Natural killer cell (primary cell): ENCODE measurements at places on chromosomes 16 and 17.
A peak's percentile ranks its signal among the peaks of the same experiment; 100 is the strongest.

GRCh38 chr16:88837806-88838205 is 18.9 kb downstream of the GALNS start:
- H3K4me3 ChIP-seq: no peak overlapping the region
- H3K27ac ChIP-seq: no peak overlapping the region
- H3K27me3 ChIP-seq: no peaks in the 10 kb centered on the region
- no peak for DNase-seq

- H3K4me1 ChIP-seq: no peaks in the 10 kb centered on the region
- no peak overlapping the region for H3K4me3 ChIP-seq
- no peak overlapping the region for H3K27ac ChIP-seq
Observed at GRCh38 chr16:66354034-66354909, 12.2 kb upstream of the CDH5 start.

GRCh38 chr17:81059026-81059425 is 24.1 kb downstream of the BAIAP2 start:
- no peaks in the 10 kb centered on the region for H3K36me3 ChIP-seq
- H3K4me1 ChIP-seq: no peaks in the 10 kb centered on the region
- H3K27ac ChIP-seq: no peak overlapping the region
- H3K4me3 ChIP-seq: no peak overlapping the region
- H3K27me3 ChIP-seq: no peaks in the 10 kb centered on the region
- DNase-seq: no peak

DNA sequence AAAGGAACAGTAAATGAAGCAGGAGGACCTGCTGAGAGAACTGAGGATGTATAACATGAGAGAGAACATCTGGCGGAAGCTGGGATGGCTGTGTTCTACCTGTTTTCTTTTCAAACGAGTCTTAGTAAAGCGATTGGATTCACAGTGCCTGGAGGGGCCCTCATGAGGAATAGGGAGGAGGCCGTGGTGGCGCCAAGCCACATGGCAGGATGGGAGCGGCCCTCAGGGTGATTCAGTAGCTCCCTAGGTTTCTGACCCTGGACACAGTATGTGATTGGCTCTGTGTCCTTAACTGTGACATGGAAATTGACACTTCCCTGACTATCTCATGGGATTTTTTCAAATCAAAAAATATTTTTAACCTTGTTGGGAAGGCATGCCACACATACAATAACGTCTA is 32.1 kb downstream of the USP43 start:
- no peak overlapping the region for H3K4me3 ChIP-seq
- H3K27ac ChIP-seq: no peak overlapping the region
- no peak for DNase-seq
- no peaks in the 10 kb centered on the region for H3K4me1 ChIP-seq
- H3K36me3 ChIP-seq: no peaks in the 10 kb centered on the region

DNA sequence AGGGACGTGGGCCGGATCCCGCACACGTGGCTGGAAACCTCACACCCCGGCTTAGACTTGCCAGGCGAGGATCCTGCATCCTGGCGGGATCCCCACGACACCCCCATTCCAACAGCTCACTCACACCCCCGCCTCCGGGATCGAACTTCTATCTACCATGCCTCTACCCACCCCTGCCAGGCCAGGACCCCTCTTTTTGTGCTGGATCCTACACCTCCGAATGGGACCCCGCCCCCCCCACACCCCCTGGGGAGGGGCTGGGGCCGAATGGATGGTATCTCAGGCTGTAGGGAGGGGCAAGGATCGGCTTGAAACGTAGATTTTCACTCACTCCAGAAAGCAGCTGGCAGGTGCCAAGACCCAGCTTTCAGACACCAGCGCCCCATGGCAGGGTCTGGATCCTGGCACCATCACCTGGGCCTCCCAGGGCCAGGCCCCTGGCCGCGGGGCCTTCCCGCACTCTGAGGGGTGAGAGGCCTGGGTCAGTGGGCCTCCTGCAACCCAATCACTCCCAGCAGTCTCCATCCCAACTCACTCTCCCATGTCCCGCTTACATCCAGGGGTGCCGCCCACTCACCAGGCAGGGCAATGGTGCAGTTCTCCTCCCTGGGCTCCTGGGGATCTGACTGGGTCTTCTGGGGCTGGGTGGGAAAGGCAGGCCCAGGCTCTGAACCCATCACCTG is 6.7 kb downstream of the PRSS36 start:
- no peaks in the 10 kb centered on the region for H3K36me3 ChIP-seq
- H3K4me3 ChIP-seq: peak overlapping the region; percentile 6
- peaks cover 19% of the 10 kb centered on the region for H3K4me1 ChIP-seq
- H3K27me3 ChIP-seq: no peaks in the 10 kb centered on the region

DNA sequence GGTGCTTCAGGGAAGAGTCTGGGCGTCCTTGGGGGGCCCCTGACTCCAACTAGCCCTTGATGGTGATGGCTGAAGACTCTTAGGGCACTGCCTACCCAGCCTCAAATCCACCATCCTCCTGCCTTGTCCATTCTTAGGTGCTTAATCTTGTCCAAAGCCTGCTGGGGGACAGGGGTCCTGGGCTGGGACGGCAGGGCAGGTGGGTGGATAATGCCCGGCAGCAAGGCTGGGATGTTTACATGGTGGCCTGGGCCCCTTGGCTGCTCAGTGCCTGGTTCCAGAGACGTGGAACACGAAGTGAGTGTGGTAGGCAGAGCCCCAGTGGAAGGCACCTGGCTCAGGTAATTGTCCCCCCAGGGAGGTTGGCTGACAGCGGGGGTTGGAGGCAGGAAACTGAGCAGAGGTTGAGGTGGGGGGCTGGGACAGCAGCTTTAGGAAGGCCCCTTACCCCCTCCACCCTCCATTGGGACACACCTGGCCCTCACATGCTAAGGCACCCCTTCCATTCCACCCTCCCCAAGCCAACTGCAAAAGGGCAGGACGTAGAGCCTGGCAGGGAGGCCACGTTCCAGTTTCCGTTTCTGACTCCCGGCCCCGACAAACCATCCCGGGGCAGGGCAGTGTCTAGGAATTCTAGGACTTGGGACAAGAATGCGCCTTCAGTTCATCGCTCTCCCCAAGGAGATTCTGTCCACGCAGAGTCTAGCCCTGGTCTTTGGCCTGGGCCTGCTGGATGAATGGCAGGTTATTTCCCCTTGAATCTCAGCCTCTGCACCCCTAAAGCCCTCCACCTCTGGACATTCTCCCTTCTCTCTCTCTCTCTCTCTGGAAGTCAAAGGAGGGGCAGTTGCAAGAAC is 1.9 kb downstream of the FOXJ1 start:
- H3K36me3 ChIP-seq: no peaks in the 10 kb centered on the region
- H3K4me1 ChIP-seq: peaks cover 41% of the 10 kb centered on the region
- peaks cover 18% of the 10 kb centered on the region for H3K27me3 ChIP-seq

GRCh38 chr16:76724181-76724580 is 447.0 kb downstream of the CNTNAP4 start:
- no peak overlapping the region for H3K4me3 ChIP-seq
- H3K27ac ChIP-seq: no peak overlapping the region
- no peak for DNase-seq
- H3K4me1 ChIP-seq: no peaks in the 10 kb centered on the region

DNA sequence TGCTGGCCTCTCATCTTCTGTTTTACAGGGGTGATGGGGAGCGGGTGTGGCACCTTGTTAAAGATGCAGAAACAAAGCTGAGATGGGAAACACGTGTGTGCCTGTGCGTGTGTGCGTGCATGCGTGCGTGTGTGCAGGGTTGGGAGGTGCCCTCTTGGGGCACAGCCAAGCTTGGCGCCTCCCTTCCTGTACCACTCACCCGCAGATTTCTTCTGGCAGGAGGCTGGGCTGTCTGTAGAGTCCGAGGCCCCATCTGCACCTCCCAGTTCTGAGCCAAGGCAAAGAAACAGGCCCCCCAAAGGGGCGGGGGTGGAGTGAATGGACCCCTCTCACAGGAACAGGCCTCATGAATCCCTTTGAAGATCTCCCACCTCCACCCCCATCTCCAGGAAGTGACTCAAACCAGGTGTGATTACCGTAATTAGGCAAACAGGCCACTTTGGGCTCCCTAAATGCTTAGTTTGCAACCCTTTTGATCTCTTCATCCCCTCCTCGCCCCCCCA is 20.9 kb downstream of the TNS4 start:
- no peaks in the 10 kb centered on the region for H3K27me3 ChIP-seq
- no peaks in the 10 kb centered on the region for H3K36me3 ChIP-seq
- peaks cover 71% of the 10 kb centered on the region for H3K4me1 ChIP-seq

DNA sequence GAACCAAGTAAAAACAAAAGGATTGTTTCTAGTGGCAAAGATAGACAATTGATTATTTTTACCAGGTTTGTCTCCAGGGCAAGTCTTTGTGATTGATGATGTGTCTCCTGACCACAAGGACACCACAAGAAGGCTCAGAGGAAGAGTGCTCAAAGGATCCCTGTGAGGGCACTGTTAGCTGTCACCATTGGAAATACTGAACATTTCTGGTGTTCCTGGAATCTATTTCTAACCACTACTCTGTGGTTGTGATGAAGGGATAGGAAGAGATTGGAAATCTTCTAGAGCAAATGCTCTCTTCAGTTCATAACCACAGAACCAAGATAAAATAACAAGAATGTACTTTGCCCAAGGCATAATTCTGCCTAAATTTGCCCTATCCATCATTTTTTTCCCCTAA is 15.3 kb downstream of the RNF43 start:
- no peak overlapping the region for H3K27ac ChIP-seq
- no peaks in the 10 kb centered on the region for H3K36me3 ChIP-seq
- H3K4me3 ChIP-seq: no peak overlapping the region
- H3K4me1 ChIP-seq: no peaks in the 10 kb centered on the region

- H3K27me3 ChIP-seq: no peaks in the 10 kb centered on the region
- DNase-seq: no peak
- no peaks in the 10 kb centered on the region for H3K36me3 ChIP-seq
- no peak overlapping the region for H3K4me3 ChIP-seq
Observed at GRCh38 chr17:6186998-6187397, 116.8 kb downstream of the WSCD1 start.

- H3K27me3 ChIP-seq: no peaks in the 10 kb centered on the region
- H3K36me3 ChIP-seq: no peaks in the 10 kb centered on the region
- H3K27ac ChIP-seq: no peak overlapping the region
- DNase-seq: no peak
- H3K4me3 ChIP-seq: no peak overlapping the region
- H3K4me1 ChIP-seq: no peaks in the 10 kb centered on the region
Observed at GRCh38 chr16:76464955-76465620, 187.9 kb downstream of the CNTNAP4 start.

DNA sequence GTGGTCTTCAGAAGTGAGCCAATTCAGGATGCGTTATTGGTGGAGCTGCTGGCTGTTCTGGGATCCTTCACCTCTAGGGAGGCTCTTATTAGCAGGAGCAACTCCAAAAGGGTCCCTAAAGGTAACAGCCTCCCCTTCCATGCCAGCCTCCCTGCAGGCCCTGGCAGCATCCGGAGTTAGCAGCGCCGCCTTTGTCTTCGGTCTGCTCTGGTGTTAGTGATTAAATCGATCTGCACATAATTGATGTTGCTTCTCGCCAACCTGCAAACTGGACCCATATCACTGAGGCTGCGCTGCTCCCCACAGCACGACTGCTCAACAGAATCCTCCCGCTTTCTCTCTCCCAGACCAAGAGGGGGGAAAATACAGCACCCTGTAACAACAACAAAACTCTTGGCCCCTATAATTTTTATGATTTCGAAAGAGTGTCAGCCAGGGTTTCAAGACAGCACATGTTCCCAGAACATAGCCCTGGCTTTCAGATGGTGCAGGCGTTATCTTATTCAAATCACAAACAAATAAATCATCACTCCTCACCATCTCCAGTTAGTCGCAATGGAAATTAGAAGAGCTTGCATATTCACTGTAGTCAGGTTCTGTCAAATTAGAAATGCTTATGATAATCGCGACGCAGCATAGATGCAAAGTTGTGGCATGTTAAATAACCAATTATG is 76.0 kb downstream of the IRX3 start:
- no peak for DNase-seq
- H3K4me3 ChIP-seq: no peak overlapping the region
- H3K36me3 ChIP-seq: no peaks in the 10 kb centered on the region
- no peaks in the 10 kb centered on the region for H3K27me3 ChIP-seq
- H3K4me1 ChIP-seq: no peaks in the 10 kb centered on the region
- H3K27ac ChIP-seq: no peak overlapping the region

DNA sequence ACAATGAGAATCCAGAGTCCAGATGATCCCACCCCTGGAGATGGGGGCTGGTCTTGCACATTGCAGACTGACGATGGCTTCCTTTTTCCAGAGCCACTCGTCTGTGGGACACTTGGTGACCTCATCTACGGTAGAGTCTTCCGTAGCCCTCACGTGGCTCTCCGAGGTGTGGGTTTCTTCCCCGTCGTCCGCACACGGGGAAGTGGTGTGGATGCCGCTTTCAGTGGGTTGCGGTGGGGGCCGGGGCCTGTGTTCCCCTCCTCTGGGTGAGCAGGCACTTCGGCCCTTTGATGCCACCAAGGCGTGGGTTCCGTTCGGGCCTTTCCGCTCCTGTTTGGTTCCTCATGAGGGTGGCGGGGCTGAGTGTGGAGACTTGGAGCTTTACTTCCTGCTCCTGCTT is 21.4 kb downstream of the BAIAP2 start:
- no peak overlapping the region for H3K4me3 ChIP-seq
- peaks cover 4% of the 10 kb centered on the region for H3K4me1 ChIP-seq
- no peak for DNase-seq
- no peaks in the 10 kb centered on the region for H3K27me3 ChIP-seq
- no peaks in the 10 kb centered on the region for H3K36me3 ChIP-seq

GRCh38 chr16:53465606-53466280 is 31.5 kb downstream of the RBL2 start:
- peaks cover 5% of the 10 kb centered on the region for H3K4me1 ChIP-seq
- peaks cover 87% of the 10 kb centered on the region for H3K36me3 ChIP-seq
- DNase-seq: no peak
- no peak overlapping the region for H3K4me3 ChIP-seq
- no peak overlapping the region for H3K27ac ChIP-seq

DNA sequence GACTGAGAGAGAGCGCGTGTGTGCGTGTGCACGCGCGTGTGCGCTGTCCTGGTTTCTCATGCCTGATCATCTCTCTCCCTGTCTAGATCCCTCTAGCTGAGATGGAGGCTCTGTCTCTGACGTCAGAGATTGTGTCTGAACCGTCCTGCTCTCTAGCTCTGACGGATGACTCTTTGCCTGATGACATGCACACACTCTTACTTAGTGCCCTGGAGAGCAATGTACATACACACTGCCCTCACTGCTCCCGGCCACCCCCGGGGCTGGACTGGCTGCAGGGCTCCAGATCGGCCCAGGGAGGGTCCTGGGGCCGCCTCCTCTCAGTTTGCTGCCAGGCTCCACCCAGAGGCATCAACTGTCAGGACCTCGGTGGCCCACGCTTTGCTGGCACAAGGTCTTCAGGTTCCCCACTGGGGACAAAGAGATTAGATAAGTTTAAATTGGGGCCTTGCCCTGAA is 13.1 kb upstream of the ABCC3 start:
- no peaks in the 10 kb centered on the region for H3K4me1 ChIP-seq
- no peaks in the 10 kb centered on the region for H3K27me3 ChIP-seq
- H3K4me3 ChIP-seq: no peak overlapping the region
- DNase-seq: peak; percentile 9
- no peaks in the 10 kb centered on the region for H3K36me3 ChIP-seq

GRCh38 chr16:81810894-81811538 is 31.9 kb downstream of the PLCG2 start:
- H3K27ac ChIP-seq: peak overlapping the region; percentile 86
- peaks cover 80% of the 10 kb centered on the region for H3K4me1 ChIP-seq
- DNase-seq: no peak
- H3K27me3 ChIP-seq: no peaks in the 10 kb centered on the region
